ENCODE measurements at places on chromosomes 11 and 22. TPM values are rescaled to one million over a fixed set of nuclear protein-coding genes. Genes with fewer than 3 reads are reported as not detected.

UBASH3B gene
- polyA plus RNA-seq, result 4.6 TPM

CCDC15 gene
- polyA plus RNA-seq, result 4.4 TPM

OR6A2 gene
- not detected for polyA plus RNA-seq

OR10A2 gene
- polyA plus RNA-seq, result not detected

MCAM gene
- polyA plus RNA-seq, result 108 TPM

KLHL35 gene
- polyA plus RNA-seq, result 1.4 TPM

PRAME gene
- not detected for polyA plus RNA-seq

DNA sequence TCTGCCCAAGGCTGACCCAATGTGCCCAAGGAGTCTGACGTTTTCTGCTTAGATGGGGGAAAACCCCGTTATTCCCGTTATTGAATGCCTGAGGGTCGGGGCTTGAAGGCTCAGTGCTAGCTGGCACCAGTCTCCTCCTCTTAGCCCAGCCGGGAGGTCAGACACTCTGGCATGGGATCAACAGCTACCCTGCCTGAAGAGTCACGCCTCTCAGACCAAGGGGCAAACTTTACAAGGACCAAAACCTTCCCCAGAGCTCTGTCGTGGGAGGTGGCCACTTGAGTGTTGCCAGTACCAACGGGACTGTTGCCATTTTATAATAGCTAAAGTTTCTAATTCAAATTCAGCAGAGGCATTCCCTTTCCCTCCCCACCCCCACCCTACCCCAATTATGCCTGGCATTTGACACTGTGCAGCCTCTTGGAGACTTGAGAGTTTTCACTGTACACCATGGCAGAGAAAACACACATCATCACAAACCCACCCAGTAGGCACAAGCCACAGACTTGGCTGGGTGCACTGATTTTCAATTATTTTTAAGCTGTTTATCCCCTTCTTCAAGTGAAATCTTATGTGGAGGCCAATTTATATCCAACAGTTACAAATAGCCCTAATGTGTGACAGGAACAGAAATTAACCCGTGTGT is 137.5 kb upstream of the SYT13 start:
- no peak for DNase-seq

- peak; percentile 19 for DNase-seq
Observed at GRCh38 chr22:39622881-39623367, 52.4 kb downstream of the CACNA1I start.

DNA sequence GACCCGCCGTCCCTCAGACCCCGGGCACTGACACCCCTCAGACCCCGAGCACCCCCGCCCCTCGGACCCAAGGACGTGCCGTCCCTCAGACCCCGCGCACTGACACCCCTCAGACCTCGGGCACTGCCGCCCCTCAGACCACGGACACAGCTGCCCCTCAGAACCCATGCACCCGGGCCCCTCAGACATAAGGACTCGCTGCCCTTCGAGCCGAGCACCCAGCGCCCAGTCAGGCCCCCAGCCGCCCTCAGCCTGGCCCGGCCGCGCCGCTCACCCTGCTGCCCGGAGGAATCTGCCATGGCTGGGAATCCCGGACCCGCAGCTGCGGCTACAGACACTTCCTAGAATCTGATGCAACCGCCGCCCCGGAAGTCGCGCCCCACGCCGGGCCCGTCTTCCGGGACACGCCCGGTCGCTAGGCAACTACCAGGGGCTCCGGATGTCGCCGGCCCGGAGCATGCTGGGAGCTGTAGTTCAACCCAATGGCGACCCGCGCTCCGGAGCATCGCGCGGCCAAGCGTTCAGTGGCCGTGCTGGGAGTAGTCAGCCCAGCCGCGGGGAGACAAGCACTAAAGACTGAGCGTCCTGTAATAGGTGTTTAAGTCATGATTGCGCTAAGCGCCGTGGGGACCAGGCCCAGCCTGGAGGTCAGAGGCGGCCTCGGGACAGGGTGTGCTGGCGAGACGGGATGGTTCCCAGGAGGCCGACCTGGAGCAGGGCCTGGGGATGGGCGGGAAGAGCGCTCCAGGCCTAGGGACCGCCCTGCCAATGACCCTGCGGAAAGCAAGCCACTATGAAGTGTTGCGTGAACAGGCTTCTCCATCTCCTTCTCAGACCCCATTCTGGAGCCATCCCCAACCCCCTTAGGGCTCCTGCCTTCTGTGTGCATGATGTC is at the start of gene CARS1:
Gene CARS1, minus strand, starts transcription at position 355 of the 895 bp plus-strand sequence. Its CDS starts 56 bp downstream, at position 299.
- peak; percentile 93 for DNase-seq

DNA sequence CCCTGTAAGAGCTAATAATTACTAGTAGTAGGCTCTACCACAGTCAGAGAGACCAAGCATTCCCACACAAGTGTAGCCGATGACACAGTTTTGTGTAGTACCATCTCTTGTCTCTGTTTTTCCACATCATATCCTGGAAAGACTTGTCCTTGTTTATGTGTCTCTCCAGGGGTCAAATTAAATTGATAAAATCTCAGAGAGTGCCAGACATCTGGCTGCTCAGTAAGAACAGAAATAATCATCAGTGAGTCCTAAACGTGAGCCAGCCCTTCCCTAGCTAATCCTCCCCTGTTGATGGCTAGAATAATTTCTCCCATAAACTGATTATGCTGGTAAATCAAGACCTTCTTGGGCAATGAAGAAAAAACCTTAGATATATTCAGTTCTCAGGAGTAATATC is 111.4 kb upstream of the GRAMD1B start:
- no peak for DNase-seq

DNA sequence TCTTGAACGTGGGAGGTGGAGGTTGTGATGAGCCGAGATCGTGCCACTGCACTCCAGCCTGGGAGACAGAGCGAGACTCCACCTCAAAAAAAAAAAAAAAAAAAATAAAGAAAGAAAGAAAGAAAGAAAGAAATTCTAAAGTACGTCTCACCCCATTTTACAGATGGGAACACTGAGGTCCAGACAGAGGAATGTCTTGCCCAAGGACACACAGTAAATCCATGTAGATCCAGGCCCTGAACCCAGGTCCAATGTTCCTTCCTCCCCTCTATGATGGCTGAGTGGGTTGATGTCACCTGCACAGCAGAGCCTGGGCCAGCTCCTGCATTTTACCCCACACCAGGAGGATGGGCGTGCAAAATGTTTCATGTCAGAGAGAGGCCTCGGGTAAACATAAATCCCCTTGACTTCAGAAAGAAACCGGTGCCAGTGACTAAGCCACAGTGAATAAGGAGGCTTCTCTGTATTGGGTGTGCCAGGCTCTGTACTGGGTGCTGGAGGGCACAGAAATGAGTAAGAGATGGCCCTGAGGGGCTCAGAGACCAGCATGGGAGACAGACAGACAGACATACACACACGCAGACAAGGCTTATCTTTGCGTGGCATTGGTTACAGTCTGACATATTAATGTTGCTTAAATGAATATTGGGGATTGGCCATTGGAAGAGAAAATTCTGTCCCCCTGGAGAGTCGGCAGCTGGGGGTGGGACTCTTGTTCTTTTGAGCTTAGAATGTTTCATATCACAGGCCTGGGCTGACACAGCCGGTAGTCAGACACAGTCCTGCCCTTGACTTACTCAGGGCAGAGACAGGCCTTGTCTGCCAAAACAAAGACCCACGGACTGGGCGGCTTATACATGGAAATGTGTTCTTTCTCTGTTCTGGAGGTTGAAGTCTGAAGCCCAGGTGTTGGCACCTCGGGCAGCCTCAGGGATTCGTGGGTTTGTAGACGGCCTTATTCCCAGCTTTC is 105.4 kb downstream of the MIAT start:
- no peak for DNase-seq

DNA sequence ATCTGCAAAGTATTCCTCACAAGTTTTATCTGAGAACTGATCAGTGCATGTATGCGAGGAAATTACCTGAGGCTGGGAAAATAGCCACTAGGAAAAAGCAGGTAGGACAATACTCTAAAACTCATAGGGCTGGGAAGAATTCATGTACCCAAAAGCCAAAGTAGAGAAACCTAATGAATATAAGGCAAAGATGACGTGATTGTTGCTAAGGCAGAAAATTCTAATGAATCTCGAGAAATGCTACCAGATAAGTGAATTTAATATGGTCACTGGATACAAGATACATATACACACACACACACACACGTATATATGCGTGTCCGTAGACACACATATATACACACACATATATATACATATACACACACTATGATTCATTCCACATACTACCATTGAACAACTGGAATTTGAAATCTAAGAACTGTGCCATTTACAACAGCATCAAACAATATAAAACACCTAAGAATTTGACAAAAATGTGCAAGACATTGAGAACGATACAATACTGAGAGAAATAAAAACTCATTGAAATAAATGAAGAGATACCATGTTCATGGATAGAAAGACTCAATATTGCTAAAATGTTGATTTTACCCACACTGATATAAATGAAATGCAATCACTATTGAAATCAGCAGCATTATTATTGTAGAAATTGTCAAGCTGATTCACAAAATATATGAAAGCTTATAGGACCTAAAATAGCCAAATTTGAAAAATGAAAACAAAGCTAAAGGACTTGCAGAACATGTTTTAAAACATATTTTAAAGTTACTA is 46.4 kb downstream of the ARHGAP20 start:
- DNase-seq, result no peak

DNA sequence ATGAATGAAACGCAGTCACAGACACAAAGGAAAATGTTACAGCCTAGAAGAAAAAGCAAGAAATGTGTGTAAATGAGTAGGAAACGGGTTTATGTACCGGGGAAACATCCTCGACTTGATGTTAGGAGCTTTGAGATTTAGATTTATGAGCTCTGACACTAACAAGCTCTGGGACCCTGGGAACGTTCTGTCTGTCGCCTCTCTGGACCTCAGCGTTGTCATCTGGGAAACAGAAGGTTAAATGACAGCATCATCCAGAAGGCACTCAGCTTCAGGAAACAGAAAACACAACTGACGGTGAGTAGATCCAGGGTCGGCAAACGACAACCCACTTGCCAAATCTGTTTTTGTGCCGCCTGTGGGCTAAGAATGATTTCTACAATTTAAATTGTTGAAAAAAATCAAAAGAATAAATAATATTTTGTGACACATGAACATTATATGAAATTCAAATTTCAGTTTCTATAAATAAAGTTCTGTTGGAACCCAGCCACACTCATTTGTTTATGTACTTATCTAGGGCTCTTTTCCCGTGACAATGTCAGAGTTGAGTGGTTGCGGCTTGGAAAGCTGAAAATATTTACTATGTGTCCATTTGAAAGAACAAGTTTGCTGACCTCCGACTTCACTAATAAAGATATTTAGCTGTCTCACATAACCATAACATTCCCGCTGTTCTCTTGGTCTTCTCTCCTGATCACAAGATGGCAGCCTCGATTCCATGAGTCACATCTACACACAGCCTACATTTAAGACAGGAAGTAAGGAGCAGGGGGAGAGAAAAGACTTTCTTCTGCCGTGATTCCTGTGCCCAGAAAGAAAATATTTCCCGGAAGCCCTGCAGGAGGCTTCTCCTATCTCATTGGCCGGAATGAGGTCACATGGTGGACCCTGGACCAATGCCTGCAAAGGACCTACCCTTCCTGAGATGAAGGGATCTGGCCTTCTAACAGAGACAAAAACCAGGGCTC is 47.1 kb upstream of the SYT13 start:
- DNase-seq, result peak; percentile 65

DNA sequence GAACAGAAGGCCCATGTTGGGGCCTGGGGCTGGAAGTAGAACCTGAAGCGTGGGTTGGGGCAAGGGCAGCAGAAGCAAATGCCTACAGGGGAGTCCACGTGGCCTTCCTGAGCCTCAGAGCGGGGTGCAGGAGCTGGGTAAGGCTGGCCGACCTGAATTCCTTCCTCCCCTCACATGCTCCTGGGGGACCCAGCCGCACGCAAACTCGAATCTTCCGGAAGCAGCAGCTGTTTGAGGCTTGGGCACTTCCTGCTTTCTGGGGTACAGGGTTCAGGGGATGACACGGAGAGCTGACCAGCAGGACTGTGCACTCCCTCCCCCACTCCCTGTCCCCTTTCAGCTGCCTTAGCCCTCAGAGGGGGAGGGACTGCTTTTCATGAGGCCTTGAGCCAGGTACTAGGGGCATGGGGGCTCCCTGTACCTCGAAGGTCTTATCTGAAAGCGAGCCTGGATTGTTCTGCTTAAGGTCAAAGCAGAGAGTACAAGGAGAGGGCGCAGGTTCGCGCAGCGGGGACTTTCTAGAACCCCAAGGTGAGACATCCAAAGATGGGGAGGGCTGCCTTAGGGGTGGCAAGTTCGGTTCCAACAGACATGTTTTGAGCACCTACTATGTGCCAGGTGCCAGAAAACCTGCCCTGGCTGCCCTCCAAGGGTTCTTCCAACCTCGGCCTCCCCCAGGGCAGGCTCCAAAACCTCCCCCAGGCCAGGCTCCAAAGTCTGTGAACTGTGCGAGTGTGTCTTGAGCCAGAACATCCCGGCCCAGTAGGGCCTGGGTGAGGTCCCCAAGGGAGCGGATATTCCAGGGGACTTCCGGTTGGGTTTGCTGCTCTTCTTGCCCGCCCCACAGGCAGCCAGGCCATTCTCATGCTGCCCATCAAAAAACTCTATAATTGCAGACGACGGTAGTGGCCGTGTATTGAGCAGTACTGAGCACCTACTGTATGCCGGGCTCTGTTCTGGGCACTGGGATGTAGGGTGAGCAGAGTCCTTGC is 1.7 kb downstream of the NCF4 start:
- DNase-seq, result no peak

DNA sequence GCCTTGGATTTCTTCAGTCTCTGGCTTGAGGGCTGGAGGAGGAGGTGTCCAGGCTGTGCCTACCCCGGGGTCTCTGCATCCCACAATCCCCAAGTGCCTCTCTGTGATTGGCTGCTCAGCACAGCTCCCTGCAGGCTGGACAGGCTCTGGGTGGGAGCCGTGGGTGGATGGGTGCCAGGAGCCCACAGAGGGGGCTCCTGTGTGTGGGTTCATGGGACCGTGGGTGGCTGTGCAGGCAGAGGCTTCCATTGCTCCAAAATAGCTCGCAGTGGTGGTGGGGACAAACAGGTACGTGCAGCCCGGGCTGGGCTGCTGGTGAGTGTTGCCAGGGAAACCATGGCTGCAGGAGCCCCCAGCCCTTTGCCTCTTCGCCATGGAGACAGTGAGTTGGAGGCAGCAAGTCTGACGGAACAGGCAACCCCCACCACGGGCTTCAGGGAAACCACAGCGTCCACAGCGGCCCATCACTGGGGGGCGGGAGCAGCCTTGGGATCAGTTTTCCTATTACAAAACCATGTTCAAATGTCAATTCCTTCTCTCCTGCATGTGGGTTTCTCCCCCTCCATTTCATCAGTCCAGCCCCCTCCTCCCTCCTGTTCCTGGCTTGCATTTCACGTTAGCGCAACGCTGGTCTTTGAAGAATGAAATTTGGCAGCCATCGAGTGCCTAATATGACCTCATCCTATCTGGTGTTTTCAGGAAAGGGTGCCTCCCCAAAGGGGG is 155.2 kb downstream of the TRIM29 start:
- no peak for DNase-seq

DNA sequence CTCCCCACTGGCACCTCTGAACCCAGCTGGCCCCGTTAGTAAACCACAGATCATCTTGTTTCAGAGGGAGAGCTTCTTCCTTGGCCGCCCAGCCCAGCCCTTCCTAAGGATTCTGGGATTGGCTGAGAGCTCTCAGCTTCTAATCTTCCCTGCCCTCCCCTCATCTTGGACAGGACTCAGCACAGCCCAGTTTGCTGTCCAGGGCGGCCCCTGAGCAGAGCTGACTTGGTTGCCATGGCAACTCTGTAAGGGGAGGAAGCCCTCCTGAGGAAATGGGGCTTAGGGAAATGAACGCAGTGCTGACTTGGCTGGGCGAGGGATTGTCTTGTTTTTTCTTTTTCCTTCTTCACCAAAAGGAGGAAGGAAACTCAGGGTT is 4.6 kb downstream of the APOL4 start:
- DNase-seq, result peak; percentile 42

All from right lung (tissue), 10 donors.